Neural crest cell (in vitro differentiated cells): ENCODE measurements at places on chromosomes 4 and X.

DNA sequence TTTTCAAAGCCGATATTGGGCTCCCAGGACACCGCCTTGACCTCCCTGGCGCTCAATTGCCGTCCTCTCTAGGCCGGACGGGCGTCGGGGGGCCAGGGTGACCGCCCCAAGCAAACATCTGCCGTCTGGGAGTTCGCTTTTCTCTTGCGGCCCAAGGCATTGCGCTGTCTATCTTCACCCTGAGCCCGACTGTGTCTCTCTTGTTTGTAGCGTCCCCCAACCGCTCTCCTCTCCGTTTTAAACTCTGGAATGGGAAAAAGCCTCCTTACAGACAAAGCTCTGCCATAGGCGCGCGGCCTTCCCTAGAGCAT lies 551 bp upstream of the ARX start:
- no peak for DNase-seq

GRCh38 chr4:172521248-172521647 lies 647.4 kb upstream of the GALNT7 start:
- no peak for DNase-seq

DNA sequence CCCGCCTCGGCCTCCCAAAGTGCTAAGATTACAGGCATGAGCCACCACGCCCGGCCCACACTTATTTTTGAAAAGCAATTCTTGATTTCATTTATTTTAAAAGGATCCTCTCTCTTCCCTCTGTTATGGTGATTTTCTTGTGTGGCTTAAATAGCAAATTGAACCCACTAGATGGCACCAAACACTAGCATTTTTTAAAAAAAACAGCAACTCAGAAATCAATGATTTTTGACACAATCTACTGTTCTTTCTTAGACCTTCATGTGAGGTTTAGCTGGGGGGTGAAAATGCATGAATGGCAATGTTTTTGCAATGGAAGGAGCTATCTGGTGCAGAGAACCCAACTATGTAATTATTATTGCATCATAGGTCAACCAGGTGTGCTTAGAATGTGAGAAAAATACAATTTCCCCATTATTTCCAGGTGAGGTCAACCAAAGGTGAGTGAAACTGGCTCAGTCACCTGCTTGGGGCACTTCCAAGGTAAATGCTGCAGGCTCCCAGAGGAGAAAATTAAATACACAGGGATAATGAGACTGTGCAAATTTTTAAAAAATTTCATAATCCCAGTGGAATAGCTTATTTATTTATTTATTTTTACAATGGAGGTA lies 226.7 kb upstream of the PRKX start:
- peak; percentile 6 for DNase-seq

DNA sequence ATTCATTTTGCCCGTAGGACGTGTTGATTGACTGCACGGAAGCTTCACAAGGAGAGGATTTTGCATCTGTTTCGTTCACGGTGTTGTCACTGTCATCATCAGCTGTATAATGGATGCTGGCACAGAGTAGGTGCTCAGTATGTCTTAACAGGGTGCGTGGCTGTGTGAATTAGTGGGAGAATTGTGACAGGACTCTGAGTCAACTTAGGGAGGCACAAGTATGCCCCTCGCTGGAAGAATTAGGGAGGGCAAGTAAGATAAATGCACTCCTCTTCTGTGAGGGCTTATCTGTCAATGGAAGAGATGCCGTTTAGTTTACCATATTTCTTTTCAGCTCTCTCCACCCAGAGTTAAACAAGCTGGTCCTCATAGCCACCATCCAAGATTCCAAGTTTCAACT lies 107.2 kb downstream of the TRIML1 start:
- no peak for DNase-seq

DNA sequence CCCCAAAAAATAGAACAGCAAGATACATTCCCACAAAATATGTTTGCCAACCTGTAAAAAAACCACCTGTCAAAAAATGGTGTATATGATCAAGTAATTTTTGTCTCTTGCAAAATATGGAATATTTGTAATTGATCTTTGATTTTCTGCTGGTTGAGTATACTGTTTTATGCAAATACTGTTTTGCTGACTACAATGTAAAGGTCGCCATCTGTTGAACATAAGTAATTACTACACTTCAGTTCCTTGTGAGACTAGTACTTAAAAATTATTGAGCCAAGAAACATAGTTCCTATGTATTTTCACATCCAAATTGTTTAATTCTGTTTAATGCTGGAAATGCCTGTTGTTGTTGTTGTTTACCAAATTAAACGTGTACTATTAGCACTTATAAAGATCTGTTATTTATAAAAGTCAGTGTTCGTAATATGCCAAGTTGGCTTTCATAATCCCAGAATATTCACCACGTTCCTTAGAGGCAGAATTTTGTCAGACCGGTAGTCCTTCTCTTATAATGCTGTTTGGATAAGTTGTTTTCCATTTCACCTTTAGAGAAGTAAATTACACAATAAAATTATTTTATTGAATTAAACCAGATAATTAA lies 144.2 kb downstream of the PDLIM5 start:
- no peak for DNase-seq

DNA sequence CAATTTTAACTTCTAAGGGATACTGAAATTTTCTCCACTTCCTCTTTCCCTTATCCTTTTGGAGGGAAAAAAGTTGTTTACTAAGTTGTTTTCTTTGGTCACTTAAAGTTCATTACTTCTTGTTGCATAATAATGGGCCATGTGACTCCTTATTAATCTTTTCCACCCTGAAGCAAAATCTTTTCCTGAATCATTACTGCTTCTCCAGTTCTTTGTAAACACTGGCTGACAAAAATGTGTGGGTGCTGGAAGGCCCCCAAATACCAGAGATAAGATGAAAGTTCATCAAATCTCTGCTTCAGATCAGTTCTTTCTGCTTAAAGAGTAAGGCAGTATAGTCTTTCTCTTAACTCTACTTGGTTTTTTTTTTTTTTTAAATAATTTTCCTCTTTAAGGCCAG lies 108.9 kb upstream of the NHS start:
- DNase-seq = no peak

DNA sequence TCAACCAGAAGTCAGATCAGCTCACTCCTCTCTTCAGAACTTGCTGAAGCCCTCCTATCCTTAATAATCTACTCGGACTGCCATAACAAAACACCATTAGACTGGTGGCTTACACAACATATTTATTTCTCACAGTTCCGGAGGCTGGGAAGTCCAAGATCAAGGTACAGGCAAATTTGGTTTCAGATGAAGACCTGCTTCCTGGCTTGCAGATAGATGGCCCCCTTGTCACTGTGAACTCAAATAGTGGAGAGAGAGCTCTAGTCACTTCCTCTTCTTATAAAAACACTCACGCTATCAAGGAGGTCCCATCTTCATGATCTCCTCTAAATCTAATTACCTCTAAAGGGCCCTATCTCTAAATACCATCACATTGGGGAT lies 125.1 kb downstream of the CAMK2D start:
- DNase-seq = no peak

DNA sequence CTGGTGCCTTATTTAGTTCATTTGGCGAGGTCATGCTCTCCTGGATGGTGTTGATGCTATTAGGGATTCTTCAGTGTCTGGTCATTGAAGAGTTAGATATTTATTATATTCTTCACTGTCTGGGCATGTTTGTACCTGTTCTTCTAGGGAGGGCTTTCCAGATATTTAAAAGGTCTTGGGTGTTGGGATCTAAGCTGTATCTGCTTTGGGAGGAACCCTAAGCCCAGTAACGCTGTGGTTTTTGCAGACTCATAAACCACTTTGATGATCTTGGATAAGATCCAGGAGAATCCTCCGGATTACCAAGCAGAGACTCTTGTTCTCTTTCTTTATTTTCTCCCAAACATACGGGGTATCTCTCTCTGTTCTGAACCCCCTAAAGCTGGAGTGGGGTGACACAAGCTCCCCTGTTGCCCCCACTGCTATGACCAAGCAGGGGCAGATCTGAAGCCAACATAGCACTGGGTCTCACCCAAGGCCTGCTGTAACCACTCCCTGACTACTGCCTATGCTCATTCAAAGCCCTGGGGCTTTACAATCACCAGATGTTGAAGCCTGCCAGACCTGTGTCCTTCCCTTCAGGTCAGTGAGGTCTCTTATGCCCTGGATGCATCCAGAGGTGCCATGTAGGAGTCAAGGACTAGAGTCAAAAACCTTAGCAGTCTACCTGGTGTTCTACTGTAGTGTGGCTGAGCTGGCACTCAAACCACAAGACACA lies 187.6 kb downstream of the GUCY2F start:
- DNase-seq = no peak

- no peak for DNase-seq
Measured at GRCh38 chrX:11346121-11346682, 53.0 kb downstream of the AMELX start.

DNA sequence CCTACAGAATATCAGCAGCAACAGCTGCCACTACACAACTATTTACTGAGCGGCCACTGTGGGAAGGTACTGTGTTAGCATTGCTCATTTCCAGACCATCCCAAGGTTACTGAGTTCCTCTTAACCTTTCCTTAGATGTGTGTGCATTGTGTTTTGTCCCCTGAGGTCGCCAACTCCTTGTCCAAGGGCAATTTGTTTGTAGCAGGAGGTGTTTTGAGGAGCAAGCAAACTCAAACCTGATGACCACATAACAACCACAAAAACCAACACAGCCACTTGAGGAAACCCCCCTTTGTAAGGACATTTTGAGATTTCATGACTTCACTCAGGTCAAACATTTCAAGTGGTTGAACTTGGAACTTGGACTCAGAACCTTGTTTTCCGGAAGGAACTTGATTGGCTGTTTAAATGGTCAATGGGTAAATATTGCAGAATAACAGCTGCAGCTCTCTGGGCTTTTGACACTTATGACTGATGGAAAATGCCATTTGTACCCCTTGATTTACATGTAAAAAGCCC lies 122.3 kb downstream of the MID1IP1 start:
- DNase-seq = no peak

- no peak for DNase-seq
Measured at GRCh38 chr4:71944956-71945355, 86.8 kb upstream of the NPFFR2 start.

DNA sequence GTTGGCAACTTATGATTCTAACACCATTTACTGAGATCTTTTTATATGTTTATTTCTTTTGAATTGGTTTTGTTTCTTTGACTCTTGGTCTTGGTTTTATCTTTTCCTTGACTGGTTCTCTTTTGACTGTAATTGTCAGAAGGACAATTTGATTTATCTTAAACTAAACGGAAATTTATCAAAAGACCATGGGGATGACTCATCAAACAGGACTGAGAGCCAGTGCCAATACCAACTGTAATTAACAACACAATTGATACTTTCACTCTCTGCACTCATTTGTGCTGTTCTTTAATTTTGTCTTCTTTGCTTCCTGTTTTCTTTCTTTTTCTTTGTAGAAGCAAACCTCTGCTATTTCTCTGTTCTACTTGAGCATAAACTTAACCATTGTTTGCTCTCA lies 776.8 kb downstream of the CCSER1 start:
- DNase-seq = no peak

GRCh38 chr4:147480891-147481576 lies at the start of gene EDNRA:
Gene EDNRA (plus strand): TSS chr4:147481097. CDS start chr4:147485682, 4,585 bp downstream.
- peak; percentile 33 for DNase-seq

- no peak for DNase-seq
Measured at GRCh38 chr4:123522081-123522480, 125.5 kb downstream of the SPRY1 start.

- no peak for DNase-seq
Measured at GRCh38 chrX:150572206-150572605, 3.8 kb downstream of the MTM1 start.

GRCh38 chr4:155033604-155034003 lies 174.8 kb upstream of the NPY2R start:
- no peak for DNase-seq

GRCh38 chrX:53445977-53446376 lies 11.8 kb upstream of the HSD17B10 start:
- DNase-seq = peak; percentile 23
